HL-60 (cell line): ENCODE measurements at places on chromosomes 2 and 18.

GRCh38 chr18:23258566-23259469 is 123.5 kb downstream of the CABLES1 start:
- no peak for DNase-seq

- no peak for DNase-seq
Measured at GRCh38 chr2:234048049-234048448, 2.5 kb upstream of the SPP2 start.

GRCh38 chr2:234164493-234165413 is 114.3 kb downstream of the SPP2 start:
- no peak for DNase-seq

DNA sequence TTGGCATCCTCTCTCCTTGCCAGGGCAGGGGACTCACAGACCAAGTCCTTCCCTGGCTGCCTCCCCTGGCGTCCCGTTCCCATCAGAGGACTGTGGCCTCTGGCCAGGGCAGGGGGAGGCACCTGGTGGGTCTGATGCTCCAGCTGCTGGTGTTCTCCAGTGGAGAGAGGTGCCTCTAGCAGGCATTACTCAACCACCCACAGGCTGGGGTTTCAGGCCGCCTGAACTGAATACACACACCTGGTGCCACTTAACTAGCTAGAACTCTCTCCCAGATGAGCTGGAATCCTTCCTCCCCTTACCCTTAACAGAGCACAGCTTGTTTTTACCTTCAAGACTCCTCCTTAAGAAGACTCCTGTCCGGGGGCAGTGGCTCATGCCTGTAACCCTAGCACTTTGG is 37.7 kb upstream of the CNGA3 start:
- no peak for DNase-seq

DNA sequence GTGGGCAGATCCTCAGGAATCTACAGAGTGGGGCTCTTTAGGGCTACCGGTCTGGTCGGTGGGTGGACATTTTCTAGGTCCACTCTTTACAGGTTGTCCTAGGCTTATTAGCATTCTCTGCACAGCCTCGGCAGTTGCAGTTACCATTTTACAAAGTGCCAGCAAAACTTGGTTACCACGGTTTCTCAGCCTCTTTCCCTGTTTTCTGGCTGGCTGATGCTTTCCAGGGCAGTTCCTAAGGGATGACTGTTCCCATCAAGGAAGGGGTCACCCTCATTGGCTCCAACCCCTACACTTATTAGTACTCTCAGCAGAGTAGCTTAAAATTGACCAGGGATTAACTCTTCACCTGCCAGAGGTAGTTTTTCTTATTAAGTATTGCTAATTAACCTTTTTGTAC is 2.0 kb upstream of the AQP4 start:
- DNase-seq: no peak

GRCh38 chr18:6249788-6250187 is 164.9 kb downstream of the L3MBTL4 start:
- no peak for DNase-seq

DNA sequence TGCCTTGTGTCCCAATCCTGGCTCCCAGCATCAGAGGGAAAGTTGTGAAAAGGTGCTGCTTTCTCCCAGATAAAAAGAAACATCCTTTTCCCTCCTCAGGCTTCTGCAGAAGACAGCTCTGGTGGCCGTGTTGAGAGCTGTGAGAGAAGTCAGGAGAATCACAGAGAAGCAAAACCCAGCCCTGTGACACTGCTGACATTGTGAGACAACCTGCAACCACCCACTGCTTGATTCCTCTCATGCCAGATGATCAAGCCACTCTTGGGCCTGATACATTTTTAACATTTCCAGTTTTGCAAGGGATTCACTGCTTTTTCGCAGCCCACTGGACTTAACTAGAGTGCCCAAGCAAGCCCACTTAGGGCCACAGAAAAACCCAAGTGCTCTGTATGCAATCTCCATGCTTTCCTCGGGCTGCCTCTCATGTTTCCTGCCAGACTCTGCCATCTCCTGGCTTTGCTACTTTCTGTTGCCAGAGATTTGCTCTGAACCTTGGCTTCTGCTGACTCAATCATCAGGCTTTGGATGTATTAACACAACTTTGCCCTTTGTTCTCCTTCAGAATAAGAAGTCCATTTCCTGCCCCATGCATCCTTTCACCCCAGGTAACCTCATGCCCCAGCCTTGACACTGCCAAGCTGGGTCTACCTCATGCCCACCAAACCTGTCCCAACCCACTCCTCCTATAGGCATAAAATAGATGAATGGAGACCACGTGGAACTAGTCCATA is 24.9 kb upstream of the TTR start:
- no peak for DNase-seq

- no peak for DNase-seq
Measured at GRCh38 chr2:24058564-24059271, 9.2 kb downstream of the FKBP1B start.

DNA sequence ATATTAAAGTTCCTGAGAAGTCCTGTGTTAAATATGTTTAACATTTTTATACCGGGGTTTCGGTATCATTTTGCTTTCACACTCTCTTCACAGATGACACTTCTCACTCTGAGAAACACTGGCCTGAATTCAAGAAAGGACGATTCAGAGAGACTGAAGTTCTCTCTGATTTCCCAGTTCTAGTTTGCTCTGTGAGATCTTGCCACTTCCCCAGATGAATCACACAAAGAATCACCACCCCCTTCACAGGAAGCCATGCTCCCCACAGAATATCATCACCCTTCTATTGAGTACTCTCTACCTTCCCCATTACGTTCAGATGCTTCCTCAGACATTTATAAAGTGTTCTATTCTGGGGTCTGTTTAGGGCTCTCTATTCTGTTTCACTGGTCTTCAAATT is 16.1 kb upstream of the CD207 start:
- DNase-seq: peak; percentile 44

- no peak for DNase-seq
Measured at GRCh38 chr2:71721669-71722068, 268.3 kb downstream of the DYSF start.

- no peak for DNase-seq
Measured at GRCh38 chr2:167104691-167105090, 216.4 kb downstream of the XIRP2 start.

- DNase-seq: no peak
Measured at GRCh38 chr2:152646775-152647174, 70.5 kb downstream of the PRPF40A start.

- no peak for DNase-seq
Measured at GRCh38 chr2:165193178-165193777, 10.6 kb downstream of the SCN3A start.

DNA sequence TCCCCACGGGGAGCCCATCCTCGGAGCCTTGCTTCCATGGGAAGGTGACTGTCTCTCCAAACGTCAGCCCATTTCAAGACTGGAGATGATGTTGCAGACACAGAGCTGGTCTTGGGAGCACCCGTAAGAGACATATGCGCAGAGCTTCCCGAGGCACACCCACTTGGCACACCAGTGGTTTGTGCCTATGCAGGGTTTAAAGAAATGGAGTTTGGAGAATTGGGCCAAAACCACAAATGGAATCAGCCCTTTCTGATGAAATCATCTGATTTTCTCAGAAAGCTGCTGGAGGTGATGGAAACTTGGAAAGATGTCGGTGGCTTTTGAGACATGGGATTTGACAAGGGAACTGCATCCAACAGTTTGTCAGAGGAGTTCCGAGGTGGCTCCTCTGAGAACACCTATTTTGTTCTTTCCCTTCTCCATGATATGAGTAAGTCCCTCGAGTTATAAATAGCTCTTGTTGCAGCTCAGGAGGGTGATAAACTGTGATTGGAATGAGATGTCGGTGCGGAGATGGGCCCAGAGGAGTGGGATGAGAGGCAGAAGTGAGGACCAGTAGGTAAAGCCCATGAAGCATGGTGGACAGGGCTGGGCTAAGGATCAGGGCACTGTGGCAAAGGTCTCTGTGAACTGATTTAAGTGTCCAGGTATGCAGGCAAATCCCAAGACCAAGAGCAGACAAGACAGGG is 225.7 kb downstream of the ACKR3 start:
- DNase-seq: no peak

GRCh38 chr2:1370461-1370860 is 42.8 kb upstream of the TPO start:
- no peak for DNase-seq
